ENCODE measurements at places on chromosomes 5 and 9.

- no peak for DNase-seq
These were observed 1.1 kb downstream of the HRCT1 start for GRCh38 chr9:35906923-35907699.

GRCh38 chr9:112042244-112042638 lies 132.9 kb downstream of the SUSD1 start:
- DNase-seq = no peak

DNA sequence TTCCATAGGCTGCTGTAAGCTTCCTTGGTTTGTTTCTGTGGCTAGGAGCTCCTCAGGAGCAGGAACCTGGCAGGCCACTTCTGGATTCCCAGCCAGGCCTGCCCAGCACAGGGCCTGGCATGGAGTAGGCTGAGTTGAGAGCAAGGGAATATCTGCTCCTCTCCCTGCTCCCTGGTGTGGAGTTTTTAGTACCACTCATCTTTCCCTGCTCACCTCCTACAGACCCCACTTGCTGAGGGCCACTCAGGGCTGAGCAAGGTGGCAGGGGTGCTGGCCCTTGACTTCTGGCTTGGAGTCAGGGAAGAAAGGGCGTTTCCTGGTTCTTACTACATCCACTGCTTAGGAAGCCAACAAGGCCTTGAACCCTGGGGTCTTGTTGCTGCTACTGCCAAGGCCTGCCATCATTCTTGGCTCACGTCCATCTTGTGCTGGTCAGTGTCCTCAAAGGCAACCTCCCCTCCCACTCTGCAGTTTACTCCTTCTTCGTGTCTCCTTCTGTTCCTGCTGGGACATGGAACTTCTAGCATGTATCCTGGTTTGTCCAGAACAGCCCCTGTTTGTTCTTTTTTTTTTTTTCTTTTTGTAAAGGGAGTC lies 54.9 kb downstream of the PSD2 start:
- DNase-seq = no peak

DNA sequence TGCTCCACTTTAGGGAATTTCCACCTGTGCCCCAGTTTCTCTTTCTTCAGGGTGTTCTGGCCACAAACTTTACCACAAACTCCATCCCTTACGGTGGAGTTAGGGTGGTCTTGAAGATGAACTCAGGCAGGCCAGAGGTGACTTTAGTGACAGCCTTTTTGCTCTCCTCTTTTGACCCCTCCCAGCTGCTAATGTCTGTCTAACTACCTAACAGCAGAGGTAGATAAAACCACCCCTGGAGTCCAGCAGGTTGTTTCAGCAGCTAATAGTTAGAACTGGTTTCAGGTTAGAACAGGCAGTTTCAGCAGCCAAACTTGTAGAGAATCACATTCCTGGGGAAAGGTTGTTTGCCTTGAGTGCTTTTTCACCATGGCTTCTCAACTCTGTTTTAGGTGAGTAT lies 971.3 kb upstream of the CDH18 start:
- no peak for DNase-seq

DNA sequence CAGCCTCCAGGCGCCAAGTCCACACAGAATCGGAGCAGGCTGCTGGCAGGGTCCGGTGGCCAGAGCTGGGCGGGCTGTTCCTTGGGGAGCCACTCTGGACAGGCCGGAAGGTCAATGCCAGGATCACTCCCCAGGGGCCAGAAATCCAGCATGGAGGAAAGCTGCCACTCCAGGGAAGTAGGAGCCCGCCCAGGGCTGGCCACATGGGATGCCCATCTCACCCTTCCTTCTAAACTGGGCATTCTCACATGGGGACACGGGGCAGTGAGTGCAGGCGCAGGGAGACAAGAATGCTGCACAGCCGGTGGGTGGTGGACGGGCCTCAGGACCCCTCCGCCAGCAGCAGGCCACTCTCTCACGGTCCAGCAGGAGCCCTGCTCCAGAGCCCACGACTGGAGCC lies 58.2 kb downstream of the ADAMTS2 start:
- no peak for DNase-seq

DNA sequence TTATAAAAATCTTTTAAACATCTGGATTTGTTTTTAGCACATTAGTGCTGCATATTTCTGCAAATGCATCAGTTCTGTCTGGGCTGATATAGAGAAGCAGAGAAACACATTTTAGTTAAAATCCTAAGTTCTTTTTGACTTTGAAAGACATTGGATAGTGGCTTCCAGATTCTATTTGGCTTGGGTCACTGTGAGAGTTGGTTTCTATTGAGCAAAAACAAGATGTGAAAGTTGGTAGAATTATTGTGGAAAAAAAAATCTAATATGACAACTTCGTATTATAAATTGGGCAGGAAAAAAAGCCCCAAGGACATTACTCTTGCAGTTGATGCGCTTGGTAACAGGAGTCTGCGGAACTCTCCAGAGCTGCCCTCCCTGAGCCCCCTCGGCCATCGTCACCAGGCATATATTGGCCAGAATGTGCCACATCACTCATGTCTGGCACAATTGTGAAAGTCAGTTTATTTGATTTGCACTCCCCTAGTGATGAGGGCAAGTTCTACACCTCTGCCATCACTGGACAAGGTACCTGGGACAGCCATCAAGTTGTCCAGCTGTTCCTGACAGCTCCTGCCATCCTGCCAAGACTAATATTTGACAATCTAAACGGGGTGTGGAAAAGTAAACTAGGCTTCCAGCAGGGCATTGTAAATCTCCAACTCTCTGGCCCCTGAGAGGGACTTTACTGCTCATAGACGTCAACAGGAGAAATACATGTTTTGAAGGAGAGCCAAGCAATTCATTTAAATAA lies 334.5 kb downstream of the TENT4A start:
- no peak for DNase-seq

DNA sequence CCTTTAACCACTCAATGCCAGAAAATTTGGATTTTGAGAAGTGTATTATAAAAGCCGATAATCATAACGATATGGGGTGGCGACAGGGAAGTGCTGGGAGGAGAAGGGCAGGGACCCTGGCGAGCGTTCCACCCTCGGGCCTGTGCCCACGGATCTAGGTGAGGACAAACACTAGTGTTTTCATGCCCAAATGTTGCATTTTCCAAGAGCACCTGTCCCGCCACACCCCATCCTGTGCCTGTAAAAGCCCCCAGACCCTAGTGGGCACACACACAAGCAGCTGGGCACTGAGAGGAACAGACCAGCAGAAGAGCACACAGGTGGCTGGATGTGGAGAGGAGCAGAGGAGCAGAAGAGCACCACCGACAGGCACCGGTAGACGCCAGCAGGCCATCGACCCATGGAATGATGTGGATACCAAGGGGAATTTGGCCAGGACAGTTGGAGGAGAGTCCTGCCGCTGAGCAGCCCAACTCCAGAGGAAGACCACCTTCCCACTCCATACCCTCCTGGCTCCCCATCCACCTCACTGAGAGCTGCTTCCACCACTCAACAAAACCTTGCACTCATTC lies 315.0 kb downstream of the EDIL3 start:
- no peak for DNase-seq

DNA sequence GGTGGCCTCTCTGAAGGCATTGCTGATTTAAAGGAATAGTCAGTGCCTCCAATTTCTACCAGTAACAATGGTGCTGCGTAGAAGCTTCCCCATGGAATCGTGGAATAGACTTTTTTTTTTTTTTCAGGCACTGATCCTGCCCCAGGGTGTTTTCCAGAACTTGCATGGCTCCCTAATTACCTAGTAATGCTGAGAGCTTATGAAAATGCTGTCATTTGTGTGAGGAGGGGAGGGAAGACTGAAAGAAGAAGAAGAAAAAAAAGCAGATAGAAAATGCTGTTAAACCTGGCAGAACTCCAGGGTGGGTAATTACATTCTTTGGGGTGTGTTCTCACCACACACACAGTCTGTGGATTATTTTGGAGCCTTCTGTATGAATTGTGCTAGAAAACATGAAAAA lies 4.8 kb upstream of the GRIA1 start:
- no peak for DNase-seq

- no peak for DNase-seq
These were observed 75.1 kb upstream of the FAM120A start for GRCh38 chr9:93376411-93376810.

DNA sequence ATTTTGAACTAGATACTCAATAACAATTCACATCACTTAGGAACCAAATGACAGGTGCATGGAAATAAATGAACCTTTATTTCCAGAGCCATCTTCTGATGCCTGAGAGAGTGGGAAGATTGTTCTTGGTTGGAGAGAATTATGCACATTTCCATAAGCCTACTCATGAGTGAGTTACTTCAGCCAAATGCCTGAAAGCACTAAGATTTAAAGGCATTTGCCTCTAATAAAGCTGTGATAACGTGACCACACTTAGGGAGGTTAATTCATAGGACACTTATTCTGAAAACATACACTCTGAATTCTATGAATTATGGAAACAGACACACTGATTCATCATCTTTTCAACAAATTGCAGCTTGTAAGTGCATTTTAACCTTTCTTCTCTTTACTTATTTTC lies 40.0 kb downstream of the KCTD16 start:
- no peak for DNase-seq

DNA sequence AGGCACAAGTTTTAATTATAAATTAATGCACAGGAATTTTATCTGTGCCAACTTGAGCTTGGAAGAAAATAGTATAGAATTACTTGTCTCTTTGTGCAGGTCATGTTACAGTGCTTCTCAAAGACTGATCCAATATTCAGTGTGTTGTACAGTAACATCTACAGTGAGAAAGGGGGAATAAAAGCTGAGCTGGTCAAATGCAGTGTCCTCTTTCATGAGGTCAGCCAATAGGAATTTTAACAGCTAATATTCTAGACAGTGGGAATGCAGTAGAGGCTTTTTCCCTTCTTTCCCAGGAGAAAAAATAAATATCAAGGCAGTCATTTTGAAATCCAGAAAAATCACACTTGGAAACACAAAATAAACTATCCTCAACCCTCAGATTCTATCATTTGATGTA lies 95.7 kb upstream of the ITGA1 start:
- no peak for DNase-seq

- DNase-seq = no peak
These were observed 441.6 kb upstream of the KLF4 start for GRCh38 chr9:107931071-107931715.

GRCh38 chr5:134512661-134512999 lies 12.8 kb upstream of the JADE2 start:
- no peak for DNase-seq

Measured in hippocampal formation (tissue), 2 donors.